ENCODE measurements at places on chromosomes 3 and 15.

DNA sequence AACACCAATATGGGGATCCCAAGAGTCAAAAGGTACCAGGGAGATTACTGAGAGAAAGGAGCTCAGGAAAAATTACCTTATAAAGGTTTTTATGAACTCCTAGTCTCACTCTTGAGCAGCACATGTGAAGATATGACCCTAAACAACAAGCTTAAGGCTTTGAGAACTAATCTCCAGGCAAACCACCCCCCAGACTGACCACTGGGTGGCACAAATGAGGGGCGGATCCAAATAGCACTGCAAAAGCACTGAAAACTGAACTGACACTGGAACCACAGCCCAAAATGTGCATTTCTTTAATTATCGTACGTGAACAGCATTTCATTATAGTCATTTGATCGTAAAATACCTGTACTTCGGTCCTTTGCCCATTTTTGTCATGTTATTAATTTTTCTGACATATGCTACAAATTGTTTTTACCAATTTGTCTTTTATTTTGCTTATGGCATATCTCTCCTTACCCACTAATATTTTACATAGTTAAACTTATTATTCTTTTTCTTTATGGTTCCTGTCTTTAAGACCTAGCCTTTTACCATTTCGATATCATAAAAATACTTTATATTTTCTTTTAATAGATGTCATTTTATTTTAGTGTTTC lies 31.5 kb upstream of the TFDP2 start:
- no peak for DNase-seq

GRCh38 chr15:48631176-48631770 lies 14.2 kb downstream of the FBN1 start:
- DNase-seq: no peak

DNA sequence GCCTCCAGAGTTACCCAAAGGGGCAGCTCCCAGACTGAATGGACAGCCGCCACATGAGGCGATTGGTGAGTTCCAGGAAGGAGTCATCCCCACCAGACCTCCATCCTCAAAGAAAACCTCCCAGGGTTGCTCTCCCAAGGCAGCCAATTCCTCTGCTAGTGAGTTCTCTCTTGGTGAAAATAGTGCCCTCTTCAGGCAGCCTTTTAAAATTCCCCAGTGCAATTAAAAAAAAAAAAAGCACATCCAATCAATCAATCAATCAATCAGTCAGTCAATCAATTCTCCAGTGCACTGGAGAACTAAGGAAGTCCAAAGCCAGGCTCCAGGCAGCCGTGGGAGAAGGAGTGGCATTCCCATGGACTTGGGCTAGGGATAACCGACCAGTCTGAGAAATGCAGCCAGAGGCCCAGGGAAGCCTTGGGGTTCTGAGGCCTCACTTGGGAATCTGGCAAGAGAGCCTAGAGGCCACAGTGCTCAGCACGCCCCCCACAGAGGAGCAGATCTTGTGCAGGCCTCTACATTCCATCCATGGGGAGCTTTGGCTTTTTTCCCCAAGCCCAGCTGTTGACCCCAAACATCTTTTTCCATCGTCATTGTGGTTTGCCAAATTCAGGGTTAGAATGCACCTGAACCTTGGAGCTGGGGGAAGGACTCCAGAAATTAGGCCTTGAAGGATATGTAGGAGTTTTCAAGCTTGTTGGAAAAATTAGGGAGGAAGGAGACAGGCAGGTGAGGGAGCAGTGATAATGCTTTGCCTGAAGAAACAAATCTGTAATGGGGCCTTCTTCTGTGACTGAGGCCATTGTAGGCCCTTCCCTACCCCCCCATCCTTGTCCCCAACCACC lies 4.8 kb downstream of the PAQR5 start:
- DNase-seq: no peak

DNA sequence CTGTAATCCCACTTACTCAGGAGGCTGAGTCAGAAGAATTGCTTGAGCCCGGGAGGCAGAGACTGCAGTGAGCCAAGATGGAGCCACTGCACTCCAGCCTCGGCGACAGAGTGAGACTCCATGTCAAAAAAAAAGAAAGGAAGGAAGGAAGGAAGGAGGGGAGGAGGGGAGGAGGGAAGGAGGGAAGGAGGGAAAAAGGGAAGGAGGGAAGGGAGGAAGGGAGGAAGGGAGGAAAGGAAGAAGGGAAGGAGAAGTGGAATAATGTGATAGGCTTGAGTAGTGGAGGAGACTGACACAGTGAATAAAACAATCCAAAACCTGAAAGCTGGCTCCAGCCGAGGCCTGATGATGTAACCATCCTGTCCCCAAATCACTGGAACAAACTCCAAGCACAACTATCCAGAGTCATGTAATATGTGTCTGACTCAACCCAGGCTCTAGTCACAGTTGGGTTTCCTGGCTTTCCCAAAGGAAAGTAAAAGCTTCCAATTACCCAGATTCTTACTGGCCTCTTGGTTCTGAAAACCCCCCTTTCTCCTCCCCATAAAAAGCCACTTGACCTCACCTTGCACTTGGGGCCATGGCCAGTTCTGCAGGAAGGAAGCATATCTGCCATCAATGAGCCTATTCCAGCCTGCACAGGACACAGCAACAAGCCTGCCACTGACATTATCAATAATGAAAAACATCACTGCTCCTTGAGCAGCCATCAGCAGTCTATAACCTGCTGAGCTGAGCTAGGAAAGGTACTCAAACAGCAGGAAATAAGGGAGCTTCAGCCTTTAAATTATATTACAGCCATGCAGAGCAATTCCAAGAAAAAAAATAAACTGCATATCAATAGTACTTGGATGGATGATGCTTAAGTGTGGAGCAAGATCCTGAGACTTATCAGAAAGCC lies 48.3 kb downstream of the MB21D2 start:
- DNase-seq: no peak

DNA sequence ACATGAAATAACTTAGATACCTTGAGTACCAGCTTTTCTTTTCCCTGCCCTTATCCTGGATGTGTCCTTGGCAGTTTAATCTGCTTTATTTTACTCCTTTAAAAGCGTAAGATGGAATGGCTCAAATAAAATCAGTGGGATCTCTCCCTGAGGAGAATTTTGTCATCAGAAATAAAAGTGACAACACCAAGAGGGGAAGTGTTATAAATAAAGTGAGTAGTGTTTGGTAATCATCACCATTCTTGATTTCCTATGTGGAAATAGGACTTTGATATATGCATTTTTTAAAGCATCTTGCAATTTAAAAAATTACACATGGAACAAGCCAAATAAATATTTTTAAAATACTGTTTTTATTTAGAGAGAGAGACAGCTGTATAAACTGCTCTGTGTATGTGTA lies 76.5 kb downstream of the MBNL1 start:
- DNase-seq: no peak

DNA sequence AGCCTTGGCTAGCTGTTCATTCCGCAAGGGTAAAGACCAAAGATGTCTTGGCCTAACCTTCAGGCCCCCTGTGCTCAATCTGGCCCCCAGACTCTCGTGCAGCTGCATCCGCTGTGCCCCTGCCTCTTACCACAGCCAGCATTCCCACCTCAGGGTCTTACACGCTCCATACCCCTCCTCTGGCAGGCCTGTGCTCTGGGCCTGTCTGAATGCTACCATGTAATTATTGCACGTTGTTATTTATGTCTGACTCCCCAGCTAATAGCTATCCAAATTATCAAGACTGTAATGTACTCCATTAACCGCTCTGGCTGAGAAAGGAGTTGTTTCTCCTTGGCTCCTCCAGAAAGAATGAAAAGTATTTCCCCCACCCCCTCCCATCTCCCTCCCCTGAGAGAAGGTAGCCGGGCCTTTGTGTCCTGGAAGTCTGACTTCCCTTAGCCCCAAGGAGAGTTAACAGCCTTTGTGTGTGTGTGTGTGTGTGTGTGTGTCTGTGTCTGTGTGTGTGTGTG lies 54.5 kb upstream of the UBE2E1 start:
- no peak for DNase-seq

GRCh38 chr15:32683906-32684584 lies 33.8 kb upstream of the GREM1 start:
- DNase-seq: peak; percentile 52

GRCh38 chr3:116591236-116591635 lies 118.3 kb upstream of the TUSC7 start:
- no peak for DNase-seq

- no peak for DNase-seq
These were observed 654 bp downstream of the RUBCN start for GRCh38 chr3:197736010-197736490.

DNA sequence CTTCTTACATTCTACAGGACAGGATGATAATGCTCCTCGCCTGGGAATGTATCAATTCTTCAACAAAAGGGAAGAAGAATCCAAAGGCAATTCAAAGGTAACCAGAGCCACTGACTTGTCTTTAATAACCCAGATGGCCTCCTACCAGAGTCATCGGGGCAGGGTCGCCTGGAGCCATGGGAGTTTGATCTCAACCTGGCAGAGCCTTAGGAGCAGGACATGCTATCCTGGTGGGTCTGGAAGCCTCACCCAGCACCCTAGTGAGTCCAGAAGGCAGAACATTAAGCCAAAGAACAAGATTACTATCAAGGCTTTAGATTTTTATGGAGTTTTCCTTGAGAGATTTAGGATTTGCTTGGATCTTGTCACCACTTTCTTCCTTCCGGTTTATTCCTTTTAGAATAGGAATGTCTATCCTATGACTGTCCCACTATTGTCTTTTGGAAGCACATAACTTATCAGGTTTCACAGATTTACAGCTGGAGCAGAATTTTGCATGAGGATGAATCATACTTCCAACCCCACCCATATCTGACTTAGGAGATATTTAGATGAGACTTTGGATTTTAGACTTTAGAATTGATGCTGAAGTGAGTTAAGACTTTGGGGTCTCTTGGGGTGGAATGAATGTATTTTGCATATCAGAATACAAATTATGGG lies 330.3 kb upstream of the GOLIM4 start:
- DNase-seq: no peak

DNA sequence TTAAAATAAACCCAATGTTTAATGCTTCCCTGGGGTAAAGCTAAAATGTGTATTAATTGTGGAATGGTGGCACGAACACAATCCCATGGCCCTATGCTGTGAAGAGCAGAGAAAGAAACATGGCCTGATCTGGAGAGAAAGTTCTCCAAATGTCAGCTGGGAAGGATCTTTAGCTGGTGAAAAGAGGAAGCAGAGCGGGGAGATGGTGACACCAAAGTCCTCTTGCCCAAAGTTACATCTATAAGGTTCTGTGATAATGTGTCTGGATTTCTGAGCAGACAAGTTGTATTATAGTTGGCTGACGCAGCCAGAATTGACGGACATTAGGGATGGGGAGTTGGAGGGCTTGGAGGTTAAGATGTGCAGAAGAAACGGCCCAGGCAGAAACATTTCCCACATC lies 196.2 kb downstream of the CHST2 start:
- no peak for DNase-seq

- DNase-seq: no peak
These were observed 19.7 kb downstream of the GPR171 start for GRCh38 chr3:151183265-151183671.

GRCh38 chr3:107523539-107524325 lies 970 bp downstream of the BBX start:
- DNase-seq: no peak

GRCh38 chr3:143443851-143444331 lies 324.3 kb downstream of the CHST2 start:
- DNase-seq: no peak

DNA sequence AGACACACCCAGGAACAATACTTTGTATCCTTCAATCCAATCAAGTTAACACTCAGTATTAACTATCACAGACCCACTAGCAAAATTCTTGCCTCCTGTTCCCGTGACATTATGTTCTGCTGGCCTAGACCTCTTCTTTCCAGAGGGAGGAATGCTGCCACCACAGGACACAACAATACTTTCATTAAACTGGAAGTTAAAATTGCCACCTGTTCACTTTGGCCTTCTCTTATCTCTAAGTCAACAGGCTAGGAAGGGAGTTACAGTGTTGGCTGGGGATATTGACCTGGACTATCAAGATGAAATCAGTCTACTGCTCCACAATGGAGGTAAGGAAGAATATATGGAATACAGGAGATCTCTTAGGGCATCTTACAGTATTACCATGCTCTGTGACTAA lies 1000.4 kb upstream of the GBE1 start:
- DNase-seq: no peak

DNA sequence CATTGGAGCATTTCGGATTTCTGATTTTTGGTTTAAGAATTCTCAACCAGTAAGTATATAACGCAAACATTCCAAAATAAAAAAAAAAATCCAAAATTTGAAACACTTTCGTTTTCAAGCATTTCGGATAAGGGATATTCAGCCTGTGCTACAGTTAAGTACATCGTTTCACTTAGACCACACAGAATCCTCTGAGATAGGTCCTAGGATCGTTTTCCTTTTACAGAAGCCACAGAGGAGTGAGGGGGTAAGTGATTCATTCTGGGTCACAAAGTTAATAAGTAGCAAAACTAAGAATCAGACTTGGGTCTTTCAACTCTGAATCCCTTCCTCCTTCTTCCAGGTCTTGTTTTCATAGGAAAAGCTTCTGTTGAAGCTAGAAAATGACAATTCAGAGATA lies 249.3 kb downstream of the BBX start:
- DNase-seq: no peak

GRCh38 chr15:38612159-38612863 lies 47.7 kb upstream of the RASGRP1 start:
- no peak for DNase-seq

- no peak for DNase-seq
These were observed 143.8 kb upstream of the LMCD1 start for GRCh38 chr3:8357859-8358258.

DNA sequence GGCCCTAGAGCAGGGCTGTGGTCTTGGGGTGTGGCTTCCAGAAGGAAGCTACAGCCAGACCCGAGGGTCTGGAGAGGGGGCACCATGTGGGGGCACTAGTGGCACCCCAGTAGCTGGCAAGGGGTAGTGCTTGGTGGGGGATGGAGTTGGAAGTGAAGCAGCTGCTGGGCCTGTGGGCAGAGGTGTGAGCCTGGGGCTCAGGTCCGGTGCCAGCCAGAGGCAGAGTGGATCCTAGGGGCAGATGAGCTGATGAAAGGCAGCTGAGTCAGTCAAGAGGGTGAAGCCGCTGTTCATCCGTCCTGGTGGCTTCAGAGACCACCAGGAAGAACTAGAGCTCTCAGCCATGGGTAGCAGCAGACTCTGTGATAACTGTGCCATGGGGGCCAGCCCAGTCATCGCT lies 172.6 kb downstream of the TBC1D2B start:
- no peak for DNase-seq

GRCh38 chr15:93327364-93327763 lies 238.4 kb upstream of the RGMA start:
- DNase-seq: no peak

DNA sequence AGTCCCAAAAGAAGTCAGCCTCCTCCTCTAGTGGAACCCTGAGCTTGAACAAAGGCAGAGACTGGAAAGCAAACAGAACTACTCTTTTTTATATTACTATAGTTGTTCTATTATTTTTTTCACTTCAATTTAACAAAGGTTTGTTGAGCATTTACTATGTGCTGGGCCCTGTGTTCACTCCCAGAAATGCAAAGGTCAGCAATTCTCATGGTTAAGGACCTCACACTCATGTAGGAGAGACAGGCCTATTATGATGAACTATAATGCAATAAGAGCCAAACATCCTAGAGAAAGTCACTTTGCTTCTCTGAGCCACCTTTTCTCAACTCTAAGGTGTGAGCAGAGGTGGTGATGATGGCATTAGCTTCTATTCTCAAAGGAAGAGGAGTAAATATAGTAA lies 82.1 kb upstream of the ARHGEF3 start:
- DNase-seq: no peak

Measured in dorsolateral prefrontal cortex (tissue), 122 donors.